ENCODE measurements at places on chromosomes 5 and 9.

GRCh38 chr5:53343187-53343586, 137.2 kb upstream of the FST start:
- no peak for DNase-seq

GRCh38 chr5:5979377-5979760, 399.0 kb downstream of the MED10 start:
- DNase-seq: no peak

- DNase-seq: no peak
Measured at GRCh38 chr9:114989600-114990410, 59.4 kb upstream of the TNFSF8 start.

GRCh38 chr5:38573521-38573920, 17.1 kb upstream of the LIFR start:
- no peak for DNase-seq

DNA sequence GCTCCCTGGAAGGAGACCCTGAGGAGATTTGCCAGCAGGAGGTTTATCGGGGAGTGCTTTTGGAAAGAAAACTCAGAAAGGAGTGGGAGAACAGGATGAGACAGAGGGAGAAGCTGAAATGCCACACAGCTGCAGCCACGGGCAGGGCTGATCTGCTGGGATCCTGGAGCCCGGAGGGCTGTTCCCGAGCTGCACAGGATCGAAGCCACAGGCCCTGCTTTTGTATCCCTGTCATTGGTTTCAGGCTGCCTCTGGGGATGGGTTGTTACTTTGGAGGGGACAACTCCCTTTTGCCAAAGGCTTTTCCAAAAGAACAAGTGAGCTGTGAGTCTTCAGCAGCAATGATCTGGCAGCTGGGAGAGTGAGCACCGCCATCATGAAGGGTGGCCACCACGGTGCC, 152.5 kb upstream of the PTCH1 start:
- no peak for DNase-seq

- DNase-seq: no peak
Measured at GRCh38 chr5:178221282-178221681, 11.3 kb downstream of the PHYKPL start.

GRCh38 chr9:113541019-113541900, 77.7 kb downstream of the RGS3 start:
- peak; percentile 19 for DNase-seq

DNA sequence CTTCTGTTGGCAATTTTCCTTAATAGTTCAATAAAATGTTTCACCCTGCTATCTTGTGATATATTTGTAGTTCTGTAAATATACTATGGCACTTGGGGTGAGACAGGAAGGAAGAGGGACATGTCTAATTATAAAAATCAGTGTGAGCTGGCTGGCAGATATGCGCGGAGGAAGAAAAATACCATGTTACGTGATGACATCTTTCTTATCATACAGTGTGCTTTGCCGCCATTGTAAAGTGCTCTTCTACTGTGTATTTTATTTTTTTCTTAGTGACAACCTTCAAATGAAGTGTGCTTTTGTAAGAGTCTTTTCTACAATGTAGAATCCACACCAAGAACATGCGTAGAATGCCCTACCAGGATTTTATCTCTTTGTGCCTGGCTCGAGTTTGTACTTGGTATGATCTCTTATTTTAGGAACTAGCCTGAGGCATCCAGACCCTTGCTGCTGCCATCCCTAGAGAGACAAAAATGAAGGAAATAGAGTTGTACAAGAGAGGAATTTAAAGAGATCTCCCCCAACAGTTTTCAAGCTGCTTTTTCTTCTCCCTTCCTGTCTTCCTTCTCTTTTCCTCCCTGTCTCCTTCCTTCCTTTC, 46.7 kb upstream of the RIOK2 start:
- no peak for DNase-seq

GRCh38 chr5:172853355-172853975, 19.4 kb downstream of the ERGIC1 start:
- no peak for DNase-seq

DNA sequence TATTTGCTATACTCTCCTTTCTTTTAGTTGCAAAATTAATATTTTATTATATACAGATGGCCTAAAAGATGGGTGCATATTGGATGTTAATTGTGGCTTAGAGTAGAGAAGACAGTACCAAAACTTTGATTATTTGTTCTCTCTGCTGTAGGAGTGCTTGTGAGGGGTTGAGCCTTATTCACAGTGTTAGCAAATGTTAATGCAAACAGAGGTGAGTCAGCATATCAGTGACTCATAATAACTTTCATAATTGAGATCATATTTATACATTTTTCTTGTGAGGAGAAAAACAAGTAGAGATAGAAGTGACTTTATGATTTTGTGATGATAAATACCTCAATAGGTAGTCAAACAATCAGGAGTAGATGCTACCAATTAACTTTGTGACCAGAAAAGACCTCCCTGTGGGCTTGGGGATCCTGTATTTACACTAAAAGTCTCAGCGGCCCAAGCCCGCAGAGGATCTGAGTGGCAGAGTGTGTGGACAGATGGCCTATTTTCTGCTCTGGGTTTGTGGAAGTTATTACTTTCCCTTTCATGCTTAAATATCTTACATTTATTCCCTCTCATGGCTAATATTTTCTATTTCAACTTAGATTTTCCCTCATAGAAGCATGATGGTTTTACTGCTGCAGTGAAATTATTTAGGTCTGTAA, 226.5 kb downstream of the TAF11L14 start:
- DNase-seq: no peak

DNA sequence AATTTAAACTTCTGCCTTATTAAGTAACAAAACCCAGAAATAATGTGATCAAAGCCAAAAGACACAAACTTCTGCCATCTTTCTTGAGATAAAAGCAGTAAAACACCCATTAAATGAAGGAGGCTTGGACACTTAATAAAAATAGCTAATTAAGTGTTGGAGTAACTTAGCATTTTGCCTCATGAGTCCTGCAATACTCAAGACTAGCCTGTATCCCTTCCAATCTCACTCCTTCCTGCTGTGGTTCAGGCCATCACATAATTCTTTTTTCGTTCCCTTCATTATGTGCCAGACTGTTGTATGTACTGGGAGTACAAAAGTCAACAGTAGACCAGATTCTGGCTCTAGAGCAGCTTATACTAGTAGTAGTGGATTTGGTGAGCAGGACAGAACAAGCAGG, 250.2 kb downstream of the NFIB start:
- no peak for DNase-seq

GRCh38 chr5:128632264-128632663, 94.2 kb upstream of the FBN2 start:
- DNase-seq: no peak

DNA sequence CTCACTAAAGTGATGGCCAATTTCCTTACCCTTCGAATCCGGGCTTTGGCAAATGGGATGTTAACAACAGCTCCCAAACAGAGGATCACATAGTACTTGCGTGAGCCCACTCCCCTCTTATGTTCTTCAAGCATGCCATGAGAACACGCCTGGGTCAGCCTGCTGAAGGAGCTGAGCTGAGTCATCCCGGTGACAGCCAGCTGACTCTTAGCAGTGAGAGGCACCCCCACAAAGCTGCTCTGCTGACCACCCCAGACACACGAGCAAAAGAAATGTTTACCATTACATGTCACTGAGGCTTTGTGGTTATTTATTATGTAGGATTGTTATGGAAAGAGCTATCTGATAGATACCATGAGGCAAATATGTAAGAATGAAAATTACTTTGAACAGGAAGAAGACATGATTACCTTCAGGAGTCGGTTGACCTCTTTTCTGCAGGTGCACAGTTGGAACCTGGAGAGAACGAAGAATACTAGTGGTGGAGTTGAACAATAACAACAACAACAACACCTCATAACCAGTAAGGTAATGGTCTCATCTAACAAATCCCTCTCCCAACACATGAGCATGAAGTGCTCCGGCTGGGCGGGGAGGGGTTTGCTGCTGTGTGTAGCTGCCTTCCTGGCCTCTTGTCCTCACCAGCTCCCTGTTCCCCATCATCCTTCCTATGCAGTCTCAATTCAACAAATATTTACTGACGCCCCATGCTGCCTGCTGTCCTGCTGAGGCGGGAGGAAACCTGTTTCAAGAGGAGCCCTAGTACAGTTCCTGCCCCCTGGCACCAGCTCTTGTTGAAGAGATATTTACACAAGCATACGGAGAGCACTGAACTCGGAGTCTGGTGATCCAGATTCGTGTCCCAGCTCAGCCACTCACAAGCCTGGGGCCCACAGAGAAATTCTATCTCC, 69.4 kb upstream of the LHFPL2 start:
- no peak for DNase-seq

Measured in NCI-H2029 (cell line).